ENCODE measurements at places on chromosomes 2 and 18.
A peak's percentile ranks its signal among the peaks of the same experiment; 100 is the strongest.

DNA sequence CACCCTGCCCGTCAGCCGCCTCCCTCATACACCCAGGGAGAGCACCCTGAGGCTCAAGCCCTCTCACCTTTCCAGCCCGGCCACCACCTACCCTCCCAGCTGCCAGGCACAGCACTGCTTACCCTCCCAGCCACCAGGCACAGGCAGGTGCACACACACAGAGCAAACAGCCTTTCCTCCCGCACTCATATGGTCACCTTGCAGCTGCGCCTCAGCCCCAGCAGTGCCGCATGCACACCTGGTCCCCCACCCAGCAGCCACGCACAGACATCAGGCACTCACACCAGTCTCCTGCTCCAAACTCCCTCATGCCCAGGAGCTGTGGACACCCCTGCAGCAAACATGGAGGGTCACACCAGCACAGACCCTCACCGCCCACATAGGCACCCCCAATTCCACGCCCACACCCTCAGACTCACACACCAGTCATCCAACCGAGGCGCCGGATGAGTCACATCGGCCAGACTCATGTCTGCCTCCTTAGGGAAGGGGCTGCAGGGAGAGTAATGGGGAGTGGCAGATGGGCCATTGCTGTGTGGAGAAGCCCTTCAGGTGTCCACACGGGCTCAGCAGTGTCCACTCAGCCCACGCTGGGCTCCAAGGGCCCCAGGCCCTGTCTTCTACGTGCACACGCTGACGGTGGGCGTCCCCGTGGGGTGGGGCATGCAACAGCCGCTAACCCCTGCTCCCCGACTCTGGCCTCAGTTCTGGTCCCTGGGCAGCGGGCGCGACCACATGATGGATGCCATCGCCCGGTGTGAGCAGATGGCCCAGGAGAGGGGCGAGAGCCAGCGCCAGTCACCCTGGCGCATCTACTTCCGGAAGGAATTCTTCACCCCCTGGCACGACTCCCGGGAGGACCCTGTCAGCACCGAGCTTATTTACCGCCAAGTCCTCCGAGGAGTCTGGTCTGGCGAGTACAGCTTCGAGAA, 22.3 kb upstream of the GPR17 start:
- DNase-seq: peak; percentile 18

GRCh38 chr2:188272121-188272520, 19.6 kb upstream of the GULP1 start:
- DNase-seq: no peak

DNA sequence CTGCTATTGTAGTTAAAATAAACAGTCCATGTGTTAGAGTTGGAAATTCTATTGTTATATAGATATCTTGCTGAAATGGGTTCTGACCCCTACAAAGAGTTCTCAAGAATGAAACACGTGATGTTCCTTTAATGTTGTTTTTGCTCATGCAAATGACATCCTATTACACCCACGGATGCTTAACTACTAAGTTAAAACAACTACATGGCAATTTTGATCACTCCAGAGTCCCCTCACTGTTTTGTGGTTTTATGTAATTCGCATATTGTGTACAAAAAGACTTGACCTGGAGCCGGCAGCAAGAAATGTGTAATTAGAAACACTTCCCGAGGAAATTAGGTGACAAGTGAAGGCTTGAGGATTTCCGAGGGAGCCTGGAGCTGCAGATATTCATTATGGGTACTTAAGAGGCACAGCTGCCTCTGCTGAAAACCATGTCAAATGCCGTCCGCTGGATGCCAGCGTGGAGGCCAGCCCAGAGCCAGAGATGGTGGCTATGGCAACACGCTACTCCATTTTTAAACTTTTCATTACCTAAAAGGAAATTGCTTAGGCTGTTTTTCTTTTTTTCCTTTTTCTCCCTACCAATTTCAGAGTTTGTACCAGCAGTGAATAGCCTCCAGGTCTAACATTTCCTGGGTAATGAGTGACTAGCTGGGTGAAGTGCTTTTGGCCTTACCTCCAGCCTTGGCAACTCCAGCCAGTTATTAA, 21.0 kb upstream of the CABLES1 start:
- no peak for DNase-seq

GRCh38 chr2:25221579-25221978, 53.2 kb upstream of the POMC start:
- DNase-seq: no peak

- DNase-seq: no peak
These were observed 213.3 kb downstream of the LDLRAD4 start for GRCh38 chr18:13431886-13432285.

GRCh38 chr2:99812426-99812825, 322.6 kb upstream of the REV1 start:
- DNase-seq: no peak

- no peak for DNase-seq
These were observed 72.0 kb downstream of the GALNT1 start for GRCh38 chr18:35653392-35654135.

DNA sequence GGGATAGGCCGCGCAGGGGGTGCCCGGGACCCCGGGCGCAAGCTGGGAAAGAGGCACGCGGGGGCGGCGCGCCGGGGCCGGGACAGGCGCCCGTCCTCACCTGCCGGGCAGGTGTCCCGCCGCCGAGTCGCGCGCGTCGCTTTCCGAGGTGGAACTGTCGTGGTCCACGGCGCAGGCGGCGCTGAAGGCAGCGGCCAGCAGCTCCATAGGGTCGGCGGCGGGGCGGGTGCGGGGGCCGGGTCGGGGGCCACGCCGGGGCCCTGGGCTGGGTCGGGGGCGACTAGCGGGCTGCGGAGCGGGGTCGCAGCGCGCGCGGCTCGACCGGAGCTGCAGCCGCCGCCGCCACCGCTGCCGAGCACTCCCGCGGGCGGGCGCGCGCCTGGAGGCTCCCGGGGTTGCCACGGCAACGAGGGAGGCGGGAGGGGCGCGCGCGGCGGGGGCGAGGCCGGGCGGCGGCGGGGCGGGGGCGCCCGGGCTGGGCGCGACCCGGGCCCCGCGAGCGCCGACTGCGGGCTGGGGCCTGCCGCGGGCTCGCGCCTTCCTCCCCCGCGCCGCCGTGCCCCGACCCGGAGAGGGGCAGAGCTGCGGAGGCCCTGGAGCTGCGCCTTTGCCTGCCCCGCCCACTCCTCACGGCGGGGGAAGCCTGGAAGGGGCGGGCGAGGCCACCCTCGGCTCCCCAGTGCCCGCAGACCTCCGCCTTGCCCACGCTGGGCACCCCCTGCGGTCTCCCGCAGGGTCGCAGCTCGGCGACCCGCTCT, 57.9 kb downstream of the SNORC start:
- no peak for DNase-seq

GRCh38 chr2:127486247-127487058, 39.8 kb downstream of the IWS1 start:
- DNase-seq: no peak

GRCh38 chr2:144213797-144214196, 306.1 kb downstream of the ZEB2 start:
- DNase-seq: no peak

DNA sequence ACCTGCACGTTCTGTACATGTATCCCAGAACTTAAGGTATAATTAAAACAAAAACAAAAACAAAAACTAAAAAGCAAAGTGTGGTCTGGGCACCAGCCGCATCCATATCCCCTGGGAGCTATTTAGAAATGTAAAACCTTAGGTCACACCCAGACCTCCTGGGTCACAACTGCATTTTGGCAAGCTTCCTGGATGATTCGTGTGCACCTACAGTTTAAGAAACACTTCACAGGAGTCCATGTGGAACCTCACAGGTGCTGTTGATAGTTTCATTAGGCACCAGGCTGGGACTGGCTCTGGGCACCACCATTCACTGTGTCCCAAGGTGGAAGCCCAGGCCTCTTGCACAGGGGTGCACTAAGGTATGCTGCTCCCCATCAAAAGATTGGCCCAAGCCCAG, 103.6 kb upstream of the BOD1L2 start:
- DNase-seq: no peak

- peak; percentile 54 for DNase-seq
These were observed 8.1 kb downstream of the ASIC4 start for GRCh38 chr2:219522111-219523030.

- peak; percentile 40 for DNase-seq
These were observed 1.2 kb upstream of the ST6GAL2 start for GRCh38 chr2:106886916-106887758.

DNA sequence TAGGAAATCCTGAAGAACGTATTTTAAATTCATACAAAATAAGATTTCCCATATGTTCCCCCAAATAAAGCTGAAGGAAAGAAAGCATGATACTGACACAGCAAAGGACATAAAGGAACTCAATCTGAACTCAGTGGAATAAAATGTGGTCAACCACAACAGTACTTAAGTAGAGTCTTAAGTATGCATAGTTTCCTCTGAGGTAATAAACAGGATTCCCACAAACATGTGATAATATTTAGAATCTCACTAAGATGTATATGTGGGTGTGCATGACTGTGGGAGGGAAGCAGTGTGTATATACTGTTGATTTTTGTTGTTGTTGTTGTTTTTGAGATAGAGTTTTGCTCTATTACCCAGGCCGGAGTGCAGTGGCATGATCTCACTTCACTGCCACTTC, 69.3 kb downstream of the NOL10 start:
- DNase-seq: no peak

- no peak for DNase-seq
These were observed 602.4 kb upstream of the ACVR2A start for GRCh38 chr2:147242445-147242844.

- no peak for DNase-seq
These were observed 47.0 kb downstream of the RAPGEF4 start for GRCh38 chr2:172782506-172783164.

DNA sequence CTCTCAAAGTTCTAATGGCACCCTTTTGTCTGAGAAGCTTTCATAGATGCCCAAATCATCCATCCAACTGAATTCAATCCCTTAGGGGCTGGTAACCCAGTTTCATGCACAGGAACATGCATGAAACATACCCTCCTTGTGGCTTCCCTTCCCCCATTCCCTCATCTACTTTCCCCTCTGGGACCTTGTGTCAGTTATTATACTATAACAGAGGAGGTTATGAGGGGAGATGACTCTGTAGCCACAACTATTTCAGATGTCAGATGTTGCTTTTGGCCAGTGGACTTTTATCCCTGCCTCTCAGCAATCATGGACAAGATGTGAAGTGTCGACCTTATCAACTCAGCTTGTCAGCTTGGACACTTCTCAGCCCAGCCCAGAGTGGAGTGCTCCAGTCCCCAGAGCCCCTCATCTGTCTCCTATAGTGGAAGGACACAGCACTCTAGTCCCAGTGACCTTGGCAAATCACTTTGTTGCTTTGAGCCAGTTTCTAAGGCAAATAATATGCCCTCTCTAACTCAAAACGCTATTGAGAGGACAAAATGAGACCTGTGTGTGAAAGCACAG, 8.4 kb downstream of the DHRS9 start:
- DNase-seq: peak; percentile 31

DNA sequence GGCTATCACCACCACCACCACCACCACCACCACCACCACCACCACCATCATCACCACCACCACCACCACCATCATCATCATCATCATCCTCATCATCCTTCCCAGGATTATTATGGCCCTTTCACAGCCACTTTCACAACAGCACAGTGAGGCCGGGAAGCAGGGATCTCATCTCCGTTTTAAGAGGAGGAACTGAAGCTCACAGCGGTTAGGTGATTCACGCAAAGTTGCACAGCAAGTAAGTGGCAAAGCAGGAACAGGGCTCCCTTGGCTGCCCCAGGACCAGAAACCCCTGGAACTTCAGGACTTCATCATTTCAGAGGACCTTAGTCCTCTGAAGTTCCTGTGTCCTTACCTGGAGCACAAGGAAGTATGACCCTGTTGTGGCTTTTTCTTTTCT, 26.8 kb downstream of the MRPL35 start:
- DNase-seq: no peak

DNA sequence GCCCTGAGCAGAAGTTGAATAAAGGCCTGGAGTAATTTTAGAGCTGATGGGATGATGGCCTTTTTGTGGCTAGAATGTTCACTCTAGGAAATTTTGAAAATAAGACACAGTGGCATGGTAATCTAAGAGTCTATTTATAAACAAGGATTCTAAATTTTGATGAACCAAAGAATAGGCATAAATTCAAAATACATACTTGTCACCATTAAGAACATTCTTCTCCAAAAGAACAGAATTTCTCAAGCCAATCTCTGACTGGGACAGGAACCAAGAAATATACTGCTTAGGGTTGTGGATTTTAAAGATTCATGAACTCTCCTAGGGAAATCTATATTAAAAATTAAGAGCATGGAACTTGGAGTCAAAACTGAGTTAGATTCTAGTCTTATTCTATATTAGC, 98.2 kb upstream of the SETBP1 start:
- no peak for DNase-seq

- no peak for DNase-seq
These were observed 750.4 kb upstream of the FAM98A start for GRCh38 chr2:34349527-34349926.

DNA sequence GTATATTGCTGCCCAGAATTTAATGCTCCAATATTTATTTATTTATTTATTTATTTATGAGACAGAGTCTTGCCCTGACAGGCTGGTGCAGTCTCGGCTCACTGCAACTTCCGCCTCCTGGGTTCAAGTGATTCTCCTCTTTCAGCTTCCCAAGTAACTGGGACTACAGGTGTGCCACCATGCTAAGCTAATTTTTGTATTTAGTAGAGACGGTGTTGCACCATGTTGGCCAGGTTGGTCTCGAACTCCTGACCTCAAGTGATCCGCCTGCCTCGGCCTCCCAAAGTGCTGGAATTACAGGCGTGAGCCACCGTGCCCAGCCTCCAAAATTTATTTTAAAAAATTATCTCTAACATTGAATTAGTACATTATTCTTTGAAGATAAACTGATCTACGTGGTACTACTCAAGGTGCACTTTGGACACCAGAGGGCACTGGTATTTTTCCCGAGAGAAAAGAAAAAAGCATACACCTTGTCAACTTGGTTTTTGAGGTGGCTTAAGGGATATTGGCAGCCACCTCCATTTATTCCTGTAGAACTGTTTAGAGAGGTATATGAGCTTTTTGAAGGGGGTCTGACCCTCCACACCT, 1.4 kb upstream of the IDH1 start:
- no peak for DNase-seq

DNA sequence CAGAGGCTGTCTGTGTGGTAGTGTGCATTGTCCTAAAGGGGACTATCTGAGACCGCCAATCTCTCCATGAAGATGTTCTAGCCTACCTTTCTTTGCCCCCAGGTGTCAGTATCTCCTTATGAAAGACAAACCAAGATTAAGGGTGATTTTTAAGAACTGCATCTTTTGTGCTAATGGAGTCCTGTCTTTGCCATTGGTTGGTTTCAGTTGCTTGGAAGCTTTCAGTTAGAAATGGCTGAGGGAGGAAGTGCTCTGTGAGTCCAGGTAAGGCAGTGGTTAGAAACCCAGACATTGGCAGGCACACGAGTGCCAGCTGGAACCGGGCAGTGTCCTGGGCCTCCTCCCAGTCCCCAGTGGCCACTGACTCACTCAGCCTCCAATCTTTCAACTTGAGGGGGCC, 111.3 kb downstream of the DOCK10 start:
- no peak for DNase-seq

- DNase-seq: no peak
These were observed 27.5 kb downstream of the INHBB start for GRCh38 chr2:120373424-120373823.

- DNase-seq: no peak
These were observed 3.8 kb upstream of the TMEM131 start for GRCh38 chr2:97999536-97999935.

All from left cardiac atrium (tissue), 4 donors.